ENCODE measurements at places on chromosomes 12 and 14.

- DNase-seq: no peak
Observed at GRCh38 chr12:80810874-80811273, 94.2 kb downstream of the MYF5 start.

DNA sequence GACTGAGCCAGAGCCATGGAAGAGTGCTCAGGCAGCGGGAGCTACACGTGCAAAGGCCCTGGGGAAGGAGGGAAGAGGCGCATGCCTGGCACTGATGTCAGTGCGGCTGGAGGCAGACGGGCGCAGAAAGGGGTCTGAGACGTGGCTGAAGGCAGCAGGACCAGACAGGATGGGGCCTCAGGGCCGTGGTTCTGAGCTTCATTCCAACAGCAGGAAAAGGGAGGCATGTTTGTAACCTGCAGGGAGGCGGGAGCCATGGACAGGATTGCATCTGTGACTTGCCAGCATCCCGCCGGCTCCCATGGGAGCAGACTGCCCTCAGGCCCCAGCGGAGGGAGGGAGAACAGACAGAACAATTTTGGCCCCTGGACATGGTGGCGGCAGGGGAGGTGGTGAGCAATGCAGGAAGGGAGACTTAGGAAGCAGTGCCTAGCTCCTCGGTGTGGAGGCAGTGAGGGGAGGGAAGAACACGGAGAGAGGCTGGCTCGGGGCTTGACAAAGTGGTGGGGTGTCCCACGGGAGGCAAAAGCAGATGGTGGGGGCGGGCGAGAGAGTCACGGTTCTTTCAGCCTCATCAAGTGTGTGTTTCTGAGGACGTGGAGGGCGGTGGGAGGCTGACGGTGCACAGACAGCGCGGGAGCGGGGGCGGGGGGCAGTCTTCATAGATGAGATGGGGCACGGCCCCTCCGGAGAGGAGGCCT is 33.3 kb upstream of the INF2 start:
- DNase-seq: no peak

- DNase-seq: peak; percentile 80
Observed at GRCh38 chr12:124767066-124767821, 96.4 kb downstream of the SCARB1 start.

GRCh38 chr12:17097674-17098073 is 491.7 kb upstream of the LMO3 start:
- no peak for DNase-seq

All from activated T-cell treated with anti-CD3 and anti-CD28 coated beads for 48 hours (primary cell).